ENCODE measurements at places on chromosomes 6 and 20.

DNA sequence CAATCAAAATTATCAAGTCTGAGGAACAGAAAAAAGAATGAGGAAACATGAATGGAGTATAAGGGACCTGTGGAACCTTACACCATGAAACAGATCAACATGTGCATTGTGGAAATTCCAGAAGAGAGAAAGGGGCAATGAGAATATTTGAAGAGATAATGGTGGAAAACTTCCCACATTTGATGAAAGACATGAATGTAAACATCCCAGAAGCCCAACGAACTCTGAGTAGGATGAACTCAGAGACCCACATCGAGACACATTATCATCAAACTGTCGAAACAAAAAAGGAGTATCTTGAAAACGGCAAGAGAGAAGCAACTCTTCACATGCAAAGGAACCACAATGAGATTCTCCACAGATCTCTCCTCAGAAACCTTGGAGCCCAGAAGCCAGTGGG lies 371.1 kb downstream of the CDKAL1 start:
- DNase-seq: no peak

- no peak for DNase-seq
These were observed 18.5 kb upstream of the C6orf141 start for GRCh38 chr6:49531774-49532569.

GRCh38 chr20:33773412-33774089 lies 37.6 kb upstream of the CHMP4B start:
- DNase-seq: no peak

- DNase-seq: no peak
These were observed 87.1 kb upstream of the SALL4 start for GRCh38 chr20:51889466-51889865.

DNA sequence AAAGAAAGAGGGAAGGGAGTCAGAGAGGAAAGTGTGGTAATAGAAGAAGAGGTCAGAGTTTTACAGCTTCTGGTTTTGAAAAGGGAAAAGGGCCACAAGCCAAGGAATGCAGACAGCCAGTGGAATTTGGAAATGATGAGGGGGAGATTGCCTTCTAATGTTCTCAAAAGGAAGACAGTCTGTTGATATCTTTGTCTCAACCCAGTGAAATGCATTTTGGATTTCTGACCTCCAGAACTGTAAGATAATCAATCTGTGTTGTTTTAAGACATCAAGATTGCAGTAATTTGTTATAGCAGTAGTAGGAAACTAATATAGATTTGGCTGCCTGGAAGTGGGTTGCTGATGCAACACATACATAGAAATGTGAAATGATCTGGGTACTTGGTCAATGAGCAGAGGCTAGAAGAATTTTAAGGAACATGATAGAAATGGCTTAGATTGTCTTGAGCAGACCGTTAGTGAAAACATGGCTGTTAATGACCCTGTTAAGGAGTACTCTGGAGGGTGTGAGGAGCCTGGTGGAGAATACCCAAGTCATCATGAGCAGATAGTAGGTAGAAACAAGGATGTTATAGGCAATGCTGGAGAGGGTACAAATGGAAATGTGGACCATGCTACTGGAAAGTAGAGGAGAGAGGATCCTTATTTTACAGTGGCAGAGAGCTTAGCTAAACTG lies 255.8 kb upstream of the RAB32 start:
- DNase-seq: no peak

DNA sequence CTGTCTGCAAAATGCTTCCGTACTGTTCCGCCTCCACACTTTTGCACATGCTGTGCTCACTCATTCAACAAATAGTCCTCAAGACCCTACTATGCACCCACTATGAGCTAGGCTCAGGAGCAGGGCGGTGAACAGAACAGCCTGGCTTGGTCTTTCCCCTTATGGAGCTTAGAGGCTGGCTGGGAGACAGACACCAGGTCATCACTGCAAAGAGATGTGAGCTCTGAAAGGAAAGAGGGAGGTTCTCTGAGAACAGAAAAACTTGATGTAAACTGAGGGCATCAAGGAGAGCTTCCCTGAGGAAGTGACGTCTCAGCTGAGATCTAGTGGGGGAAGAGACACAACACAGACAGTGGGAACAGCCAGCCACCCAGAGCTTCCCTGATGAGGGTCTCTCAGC lies 31.0 kb upstream of the TGM2 start:
- no peak for DNase-seq

DNA sequence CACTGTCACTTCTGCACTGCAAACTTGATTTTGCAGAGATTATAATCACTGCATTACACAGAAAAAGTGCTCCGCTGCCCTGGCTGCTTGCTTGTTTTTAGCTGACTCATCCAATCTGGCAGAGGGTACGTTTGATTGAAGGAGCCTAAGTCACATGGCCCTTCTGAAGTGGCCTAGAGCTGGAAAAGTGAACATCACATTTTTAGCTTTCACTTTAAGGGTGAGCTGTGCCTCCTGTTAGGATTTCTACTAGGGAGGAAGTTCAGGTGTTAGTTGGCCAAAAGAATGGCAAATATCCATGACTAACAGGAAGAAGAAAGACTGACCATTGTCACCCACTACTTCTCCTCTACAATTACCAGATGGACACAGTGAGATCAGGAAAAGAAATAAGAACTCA lies 889.1 kb upstream of the MAP3K7 start:
- DNase-seq: no peak

GRCh38 chr20:39829256-39829655 lies 859.8 kb downstream of the MAFB start:
- DNase-seq: no peak

GRCh38 chr20:63519668-63520503 lies 679 bp upstream of the PPDPF start:
- DNase-seq: peak; percentile 46

DNA sequence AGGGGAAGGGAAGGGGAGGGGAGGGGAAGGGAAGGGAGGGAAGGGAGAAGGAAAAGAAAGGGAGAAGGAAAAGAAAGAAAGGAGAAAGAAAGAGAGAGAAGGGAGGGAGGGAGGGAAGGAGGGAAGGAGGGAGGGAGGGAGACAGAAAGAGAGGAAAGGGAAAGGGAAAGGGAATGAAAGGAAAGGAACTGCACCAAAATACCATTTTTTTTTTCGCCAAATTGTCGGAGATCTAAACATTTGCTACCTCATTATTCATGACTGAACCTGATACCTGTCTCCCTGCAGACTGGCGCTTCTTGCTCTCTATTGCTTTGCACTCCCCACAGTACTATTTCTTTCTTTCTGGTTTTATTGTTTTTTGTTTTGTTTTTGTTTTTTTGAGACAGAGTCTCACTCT lies 117.3 kb upstream of the LGSN start:
- DNase-seq: no peak

DNA sequence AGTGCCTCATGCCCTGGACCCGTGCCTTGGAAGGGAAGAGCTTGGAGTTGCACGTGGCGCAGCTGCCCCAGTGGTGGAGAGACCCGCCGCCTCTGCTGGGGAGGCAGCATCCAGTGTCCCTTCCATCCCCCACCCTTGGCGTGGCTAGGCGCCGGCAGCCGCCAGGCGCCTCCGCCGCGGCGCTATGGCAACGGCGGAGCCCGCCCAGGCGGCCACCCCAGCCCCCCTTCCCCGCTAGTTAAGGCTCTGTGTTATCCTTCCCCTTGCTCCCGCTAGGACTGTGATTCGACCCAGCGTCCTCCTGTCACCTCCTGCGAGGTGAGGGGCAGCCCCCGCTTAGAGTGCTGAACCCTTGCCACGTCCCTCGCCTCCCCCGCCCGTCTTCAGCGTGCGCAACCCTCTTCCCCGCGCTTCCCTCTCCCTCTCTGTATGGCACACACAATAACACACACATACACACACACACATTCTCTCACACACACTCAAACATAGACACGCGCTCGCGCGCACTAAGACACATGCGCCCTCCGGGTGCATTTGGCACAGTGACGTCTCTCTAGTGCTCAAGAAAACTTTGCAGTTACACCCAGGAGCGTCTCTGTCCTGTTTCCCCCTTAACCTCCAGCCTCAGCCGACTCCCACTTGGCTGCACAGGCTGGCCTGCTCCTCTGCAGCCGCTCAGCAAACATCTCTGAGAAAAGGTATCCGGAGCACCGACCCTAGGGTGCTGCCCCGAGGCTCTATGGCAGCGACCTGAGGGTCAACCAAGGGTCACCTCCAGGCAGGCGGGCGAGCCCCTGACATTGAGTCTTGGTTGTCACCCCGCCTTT lies 8.5 kb downstream of the GRIK2 start:
- no peak for DNase-seq

- DNase-seq: no peak
These were observed 86.9 kb upstream of the FRMD1 start for GRCh38 chr6:168165891-168166290.

GRCh38 chr6:82487895-82488294 lies 124.3 kb downstream of the TPBG start:
- no peak for DNase-seq

DNA sequence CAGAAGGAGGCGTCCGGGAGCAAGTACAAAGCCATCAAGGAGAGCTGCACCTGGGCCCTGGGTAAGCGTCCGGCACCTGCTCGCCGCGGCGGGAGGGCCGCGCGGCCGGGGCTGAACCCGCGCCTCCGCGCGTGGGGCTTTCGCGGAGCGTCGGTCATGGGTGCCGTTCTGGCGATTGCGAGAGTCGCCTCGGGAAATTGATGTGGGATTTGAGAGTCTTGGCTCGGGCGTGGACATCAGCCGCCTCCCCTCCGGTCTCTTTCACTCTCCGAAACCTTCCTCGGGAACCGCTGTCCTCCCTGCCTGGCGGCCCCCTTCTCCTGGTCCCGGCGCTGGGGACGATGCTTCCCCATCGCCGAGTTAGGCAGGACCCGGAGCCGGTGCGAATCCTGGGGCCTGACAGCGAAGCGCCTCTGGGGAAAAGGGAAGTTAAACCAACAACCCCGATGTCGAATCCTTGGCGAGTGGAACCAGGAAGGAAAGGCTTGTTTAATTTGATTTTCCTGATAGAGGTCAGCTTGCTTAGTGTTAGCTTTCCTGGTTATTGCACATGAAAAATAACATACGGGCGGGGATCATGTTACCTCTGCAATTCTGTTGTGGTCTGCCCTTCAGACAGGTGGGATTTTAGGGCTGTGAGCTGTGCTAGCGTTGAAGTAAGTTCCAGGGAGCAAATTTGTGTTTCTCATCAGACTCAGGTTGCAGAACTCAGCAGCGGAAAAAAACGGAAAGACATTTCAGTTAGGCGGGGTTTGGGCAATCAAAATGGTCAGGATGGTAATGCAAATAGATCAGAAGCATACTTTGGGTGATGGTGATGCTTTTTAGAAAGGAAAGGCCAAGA lies 594 bp downstream of the ARFGEF3 start:
- no peak for DNase-seq

- DNase-seq: no peak
These were observed 295.6 kb upstream of the PLN start for GRCh38 chr6:118252474-118252873.

DNA sequence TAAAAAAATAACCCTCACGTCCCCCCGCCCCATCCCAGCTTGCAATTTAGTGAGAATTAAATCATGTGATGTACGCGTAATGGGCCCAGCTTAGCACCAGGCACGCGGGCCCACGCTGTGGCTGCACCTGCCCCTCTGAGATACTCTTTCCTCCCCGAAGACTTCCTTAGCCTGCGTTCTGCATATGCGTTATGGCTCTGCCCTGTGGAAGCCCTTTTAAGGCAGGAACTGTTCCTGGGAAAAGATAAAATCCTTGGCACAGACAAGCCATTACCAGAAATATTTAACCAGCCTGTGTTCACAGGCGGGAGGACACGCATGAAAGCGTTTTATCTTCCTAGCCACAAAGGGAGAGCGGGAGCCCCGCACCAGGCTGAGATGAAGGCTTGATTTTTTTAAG lies 311.0 kb downstream of the LRFN2 start:
- no peak for DNase-seq

GRCh38 chr6:42417641-42418112 lies 34.0 kb downstream of the TRERF1 start:
- peak; percentile 45 for DNase-seq

DNA sequence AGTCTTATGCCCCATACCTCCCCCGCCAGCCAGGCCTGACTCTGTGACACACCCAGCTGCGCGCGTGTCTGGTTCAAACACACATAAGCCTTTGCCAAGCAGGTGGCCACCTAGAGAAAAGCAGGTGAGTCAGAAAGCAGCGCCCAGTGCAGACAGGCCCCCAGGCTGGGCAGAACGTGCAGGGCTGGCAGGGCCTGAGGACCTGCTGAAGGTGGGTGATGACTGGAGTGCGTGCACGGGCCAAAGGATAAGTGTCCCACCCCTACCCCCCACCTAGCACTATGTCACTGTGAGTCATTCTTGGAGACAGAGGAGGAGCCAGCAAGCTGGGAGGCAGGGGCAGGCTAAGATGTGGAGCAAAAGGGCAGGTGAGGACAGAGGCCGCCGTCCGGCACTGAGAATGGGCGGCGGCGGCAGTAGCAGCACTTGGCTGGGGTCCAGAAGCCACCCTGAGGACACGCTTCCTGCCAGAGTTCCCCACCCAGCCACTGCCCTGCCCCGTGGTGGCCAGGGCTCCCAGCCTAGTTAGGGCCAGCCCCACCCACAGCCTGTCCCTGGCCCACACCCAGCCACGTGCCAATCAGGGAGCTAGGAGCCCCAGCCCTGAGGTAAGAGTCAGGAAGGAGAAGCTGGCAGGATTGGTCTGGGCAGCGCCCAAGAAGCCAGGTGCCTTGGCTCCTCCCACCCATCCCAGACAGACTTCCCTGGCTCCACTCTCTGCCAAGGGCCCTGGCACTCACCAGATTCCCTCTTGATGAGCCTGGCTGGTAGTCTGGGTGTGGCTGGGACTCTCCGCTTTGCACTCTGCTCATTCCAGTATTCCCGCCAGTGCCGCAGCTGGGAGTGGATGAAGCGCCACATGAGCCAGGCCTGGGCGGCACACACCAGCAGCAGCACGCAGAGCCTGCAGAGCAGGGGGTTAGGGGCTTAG lies 72.7 kb downstream of the TRAM2 start:
- no peak for DNase-seq

DNA sequence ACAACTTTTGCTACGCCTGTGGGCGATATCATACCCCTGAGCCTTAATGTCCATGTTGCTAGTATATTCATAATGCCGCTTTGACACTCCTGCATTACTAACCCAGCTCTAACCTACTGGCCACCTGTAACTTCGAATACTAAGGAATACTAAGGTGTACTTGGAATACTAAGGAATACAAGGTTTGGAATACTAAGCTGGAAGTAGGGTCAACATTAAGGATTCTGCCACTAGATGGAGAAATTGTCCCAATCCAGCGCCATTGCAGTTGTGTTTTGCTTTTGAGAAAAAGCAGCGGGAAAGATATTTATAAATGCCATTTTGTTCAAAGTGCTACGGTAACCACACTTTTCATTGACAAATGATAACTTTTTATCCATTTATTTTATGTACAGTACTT lies 10.7 kb downstream of the TBXT start:
- DNase-seq: no peak
